ENCODE measurements at places on chromosomes 12 and 14.

DNA sequence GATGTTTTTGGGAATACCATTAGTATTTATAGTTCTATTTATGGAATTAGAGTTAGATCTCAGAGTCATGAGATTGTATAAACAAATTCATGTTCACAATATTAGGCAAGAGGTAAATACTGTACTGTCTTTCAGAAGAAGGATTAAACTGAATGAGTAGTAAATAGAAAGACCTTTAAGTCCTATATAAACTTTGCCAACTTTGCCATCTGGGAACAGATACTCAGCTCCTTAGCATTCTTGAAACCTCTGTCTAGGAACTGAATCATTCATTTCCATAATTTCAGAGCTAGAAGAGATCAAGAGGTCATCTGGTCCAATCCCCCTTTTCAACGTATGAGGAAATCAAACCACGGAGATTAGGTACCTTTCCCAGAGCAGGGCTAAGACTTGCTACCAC is 141.1 kb downstream of the CAND1 start:
- DNase-seq, result no peak

DNA sequence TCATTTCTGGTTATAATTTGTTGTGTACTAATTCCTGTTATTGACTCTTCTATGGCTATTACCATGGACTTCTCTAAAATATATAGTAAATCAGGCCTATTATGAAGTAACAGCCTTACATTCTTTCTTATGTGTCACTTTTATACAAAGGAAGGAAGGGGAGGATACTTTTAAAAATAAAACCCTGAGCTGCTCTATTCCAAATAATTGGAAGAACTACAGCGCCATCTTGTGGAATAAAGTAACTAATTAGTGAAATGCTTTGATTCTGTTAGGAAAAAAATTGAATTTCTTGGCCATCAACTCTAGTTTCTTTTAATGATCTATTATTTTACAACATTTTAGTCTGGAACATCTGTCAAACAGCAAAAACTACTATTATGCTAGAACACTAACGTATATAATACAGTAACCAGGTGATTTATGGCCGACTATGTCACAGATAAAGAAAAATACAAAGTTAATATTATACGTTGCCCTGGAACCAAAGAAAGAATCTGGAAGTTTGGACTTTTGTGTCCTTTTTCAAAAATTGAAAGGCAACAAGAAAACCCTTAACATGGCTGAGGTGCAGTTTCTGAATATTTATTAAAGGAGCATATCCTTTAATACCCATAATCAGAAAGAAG is 55.0 kb upstream of the NELL2 start:
- DNase-seq, result no peak

DNA sequence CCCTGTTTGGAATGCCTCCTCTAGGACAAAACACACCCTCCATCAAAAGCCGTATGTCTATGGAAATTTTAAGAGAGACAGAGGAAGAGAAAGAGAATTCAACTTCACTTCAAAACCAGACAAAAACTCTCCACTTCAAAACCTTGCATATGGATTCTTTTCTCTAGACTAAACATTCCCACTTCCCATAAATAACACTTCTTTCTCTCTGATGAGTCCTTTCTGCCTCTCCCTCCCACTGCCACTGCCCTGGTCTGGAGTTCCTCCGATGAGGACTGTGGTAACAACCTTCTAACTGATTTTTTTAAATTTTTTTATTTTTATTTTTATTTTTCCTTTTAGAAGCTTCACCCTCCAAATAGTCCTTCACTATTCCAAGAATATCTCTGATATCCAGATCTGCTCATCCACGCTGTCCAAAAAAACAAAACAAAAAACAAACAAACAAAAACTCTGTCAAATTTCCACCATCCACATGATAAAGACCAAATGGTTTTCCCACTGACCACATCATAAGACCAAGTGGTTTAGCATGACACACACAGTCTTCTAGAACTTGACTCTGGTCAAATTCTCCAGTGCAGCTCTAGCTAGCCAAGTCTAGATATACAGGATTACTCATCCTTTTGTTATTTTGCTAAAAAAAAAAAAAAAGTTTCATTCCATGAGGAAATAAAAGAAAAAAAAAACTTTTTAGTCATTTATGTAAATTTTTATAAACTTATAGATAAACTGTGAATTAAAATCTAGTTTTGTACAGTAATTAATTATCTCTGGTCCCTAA is 256.0 kb downstream of the PPFIA2 start:
- no peak for DNase-seq

GRCh38 chr14:77529213-77529612 is 30.6 kb upstream of the ISM2 start:
- no peak for DNase-seq

DNA sequence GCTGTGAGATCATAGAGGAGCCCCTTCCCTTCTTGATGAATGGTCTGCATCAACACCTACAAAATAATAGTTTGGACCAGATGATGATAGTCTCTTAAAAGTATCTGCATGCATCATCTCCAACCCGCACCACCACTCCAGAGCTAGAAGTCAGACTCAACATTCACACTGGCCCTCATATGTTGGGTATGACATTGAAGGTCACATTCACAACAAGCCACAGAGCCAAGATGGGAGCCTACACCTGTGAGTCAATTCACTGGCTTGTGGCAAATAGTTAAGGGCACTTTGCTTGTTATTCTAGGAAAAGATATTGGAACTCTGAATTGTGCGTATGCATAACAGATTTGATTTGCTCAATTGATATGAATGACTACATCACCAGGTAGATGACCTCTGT is 1197.9 kb downstream of the VRK1 start:
- no peak for DNase-seq

DNA sequence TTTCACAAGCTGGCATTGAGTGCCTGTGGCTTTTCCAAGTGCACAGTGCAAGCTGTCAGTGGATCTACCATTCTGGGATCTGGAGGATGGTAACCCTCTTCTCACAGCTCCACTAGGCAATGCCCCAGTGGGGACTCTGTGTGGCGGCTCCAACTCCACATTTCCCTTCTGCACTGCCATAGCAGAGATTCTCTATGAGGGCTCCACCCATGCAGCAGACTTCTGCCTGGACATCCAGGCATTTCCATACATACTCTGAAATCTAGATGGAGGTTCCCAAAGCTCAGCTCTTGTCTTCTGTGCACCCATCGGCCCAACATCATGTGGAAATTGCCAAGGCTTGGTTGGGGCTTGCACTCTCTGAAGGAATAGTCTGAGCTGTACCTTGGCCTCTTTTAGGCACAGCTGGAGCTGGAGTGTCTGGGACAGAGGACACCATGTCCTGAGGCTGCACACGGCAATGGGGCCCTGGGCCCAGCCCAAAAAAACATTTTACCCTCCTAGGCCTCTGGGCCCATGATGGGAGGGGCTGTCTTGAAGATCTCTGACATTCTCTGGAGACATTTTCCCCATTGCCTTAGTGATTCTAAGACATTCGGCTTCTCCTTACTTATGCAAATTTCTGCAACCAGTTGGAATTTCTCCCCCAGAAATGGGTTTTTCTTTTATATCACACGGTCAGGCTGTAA is 313.3 kb upstream of the SFSWAP start:
- no peak for DNase-seq

GRCh38 chr12:94679554-94680195 is 29.3 kb upstream of the TMCC3 start:
- no peak for DNase-seq

DNA sequence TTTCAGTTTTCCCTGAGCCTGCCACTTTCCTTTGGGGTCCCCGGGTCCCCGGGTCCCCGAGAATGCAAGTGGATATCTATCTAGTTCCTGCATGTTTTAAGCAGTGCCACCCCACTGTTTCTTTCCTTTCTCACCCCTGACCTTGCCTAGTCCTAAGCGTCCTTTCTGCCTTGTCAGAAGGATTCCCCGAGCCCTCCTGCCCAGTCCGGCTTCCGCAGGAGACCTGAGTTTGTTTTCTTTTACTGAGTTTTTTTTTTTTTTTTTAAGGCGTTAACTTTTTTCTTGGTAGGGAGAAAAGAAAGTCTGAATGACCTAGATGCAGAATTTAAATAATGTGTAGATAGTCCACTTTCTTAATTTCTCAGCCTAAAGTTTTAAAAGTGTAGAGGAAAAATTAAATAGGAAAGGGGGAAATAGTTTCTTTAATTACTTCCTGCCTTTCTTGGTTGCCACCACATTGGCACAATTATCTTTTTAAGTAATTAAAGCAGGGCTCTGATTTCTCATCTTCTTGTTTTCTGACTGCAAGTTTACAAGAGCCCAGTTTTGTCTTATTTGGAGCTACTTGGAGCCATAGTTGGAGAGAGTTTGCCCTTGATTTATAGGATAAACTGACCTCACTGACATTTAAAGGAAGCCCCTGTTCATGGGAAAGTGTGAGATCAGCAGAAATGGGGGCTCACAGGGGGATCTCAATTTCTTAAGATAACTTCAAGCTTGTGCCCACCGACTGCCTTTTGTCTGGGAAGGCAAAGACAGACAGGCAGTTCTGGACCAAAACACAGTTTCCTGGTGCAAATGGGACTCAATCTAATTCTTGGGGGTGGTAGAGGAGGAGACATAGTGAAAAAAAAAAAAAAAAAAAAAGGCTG is 2.9 kb downstream of the PAX9 start:
- no peak for DNase-seq

- DNase-seq, result no peak
Measured at GRCh38 chr14:103738166-103738565, 22.6 kb downstream of the ZFYVE21 start.

GRCh38 chr14:76081642-76082041 is 70.1 kb upstream of the GPATCH2L start:
- no peak for DNase-seq

- DNase-seq, result no peak
Measured at GRCh38 chr14:99035712-99036610, 236.0 kb downstream of the BCL11B start.

DNA sequence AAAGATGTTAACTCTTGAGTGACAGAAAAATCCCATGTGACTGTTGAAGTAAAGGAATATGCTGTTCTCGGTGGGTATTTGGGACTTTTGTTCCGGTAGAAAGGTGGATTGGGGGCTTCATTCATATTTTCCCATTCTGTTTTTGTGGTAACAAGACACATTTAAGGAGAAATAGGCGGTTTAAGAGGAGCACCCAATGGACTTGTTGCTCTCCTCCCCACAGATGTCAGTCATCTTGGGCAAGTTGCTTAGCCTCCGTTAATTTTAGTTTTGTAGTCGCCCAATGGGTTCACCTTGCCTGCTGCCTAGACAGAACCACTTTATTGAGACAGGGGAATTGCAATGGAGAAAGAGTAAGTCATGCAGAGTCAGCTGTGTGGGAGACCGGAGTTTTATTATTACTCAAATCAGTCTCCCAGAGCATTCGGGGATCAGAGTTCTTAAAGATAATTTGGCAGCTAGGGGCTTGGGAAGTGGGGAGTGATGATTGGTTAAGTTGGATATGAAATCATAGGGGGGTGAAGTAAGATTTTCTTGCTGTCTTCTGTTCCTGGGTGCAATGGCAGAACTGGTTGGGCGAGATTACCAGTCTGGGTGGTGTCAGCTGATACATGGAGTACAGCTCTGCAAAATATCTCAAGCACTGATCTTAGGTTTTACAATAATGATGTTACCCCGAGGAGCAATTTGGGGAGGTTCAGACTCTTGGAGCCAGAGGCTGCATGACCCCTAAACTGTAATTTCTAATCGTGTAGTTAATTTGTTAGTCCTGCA is 50.3 kb downstream of the SLC38A1 start:
- no peak for DNase-seq

GRCh38 chr12:89655841-89656240 is 52.8 kb downstream of the ATP2B1 start:
- DNase-seq, result no peak

GRCh38 chr12:42444192-42444943 is 118.4 kb downstream of the PPHLN1 start:
- no peak for DNase-seq

GRCh38 chr14:70096866-70097265 is 91.9 kb downstream of the SLC8A3 start:
- DNase-seq, result no peak

- no peak for DNase-seq
Measured at GRCh38 chr12:38886064-38886463, 19.3 kb downstream of the CPNE8 start.

DNA sequence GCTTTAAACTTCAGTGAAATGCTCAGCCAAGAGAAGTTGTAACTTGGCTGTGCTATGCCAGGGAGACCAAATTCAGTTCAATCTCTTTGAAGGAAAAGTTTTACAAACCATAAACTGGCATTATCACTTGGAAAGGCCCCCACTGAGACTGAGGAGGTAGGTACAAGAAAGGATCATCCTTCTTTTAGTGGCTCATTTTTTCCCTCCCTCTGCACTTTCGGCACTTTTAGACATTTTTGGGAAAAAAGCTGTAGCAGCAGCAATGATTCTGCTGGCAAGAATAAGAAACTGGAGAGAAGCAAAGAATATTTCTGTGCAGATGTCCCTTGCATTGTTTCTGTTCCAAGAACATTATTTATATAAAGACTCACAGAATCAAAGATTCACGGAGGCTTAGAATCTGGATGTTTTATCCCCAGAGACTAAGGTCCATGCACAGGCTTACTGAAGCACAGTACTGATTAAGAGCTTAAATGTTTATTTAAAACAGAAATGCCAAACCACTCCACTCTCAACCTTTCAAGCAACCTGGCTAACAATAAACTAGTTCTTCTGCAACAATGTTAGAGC is 12.3 kb downstream of the ZC2HC1C start:
- no peak for DNase-seq

DNA sequence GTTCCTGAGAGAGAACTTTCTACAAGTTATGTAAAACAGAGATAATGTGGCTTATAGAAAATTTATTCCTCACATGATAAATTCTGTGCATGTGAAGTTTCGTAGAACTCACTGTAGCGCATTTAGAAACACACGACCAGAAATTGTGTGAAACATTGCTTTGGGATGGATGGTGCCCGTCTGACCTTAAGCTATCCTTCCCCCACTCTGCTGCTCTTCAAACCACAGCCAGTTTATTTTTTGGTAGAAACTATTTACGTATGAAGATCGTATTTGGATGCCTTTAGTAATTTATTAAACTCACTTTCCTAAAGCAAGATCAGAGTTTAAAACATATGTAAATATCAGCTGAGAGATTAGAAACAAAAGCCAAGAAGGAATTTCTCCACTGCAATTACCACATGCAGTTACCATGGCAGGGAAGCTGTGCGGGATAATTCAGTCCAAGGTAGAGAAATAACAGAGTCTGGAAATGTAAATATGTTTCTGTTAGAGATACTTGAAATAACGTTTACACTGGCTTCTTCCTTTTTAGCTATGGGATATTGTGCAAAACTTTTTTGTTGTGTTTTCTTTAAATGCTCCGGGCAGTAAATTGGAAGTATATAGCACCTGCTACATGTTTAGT is 382.7 kb downstream of the RGS6 start:
- no peak for DNase-seq

GRCh38 chr12:88472775-88473174 is 107.5 kb downstream of the KITLG start:
- DNase-seq, result no peak

- DNase-seq, result no peak
Measured at GRCh38 chr12:29783773-29784666, at the start of gene TMTC1. TSS of gene TMTC1 (minus strand) at chr12:29783942. CDS start at chr12:29783751, 191 bp downstream.
